ENCODE measurements at places on chromosomes 2 and 18.

DNA sequence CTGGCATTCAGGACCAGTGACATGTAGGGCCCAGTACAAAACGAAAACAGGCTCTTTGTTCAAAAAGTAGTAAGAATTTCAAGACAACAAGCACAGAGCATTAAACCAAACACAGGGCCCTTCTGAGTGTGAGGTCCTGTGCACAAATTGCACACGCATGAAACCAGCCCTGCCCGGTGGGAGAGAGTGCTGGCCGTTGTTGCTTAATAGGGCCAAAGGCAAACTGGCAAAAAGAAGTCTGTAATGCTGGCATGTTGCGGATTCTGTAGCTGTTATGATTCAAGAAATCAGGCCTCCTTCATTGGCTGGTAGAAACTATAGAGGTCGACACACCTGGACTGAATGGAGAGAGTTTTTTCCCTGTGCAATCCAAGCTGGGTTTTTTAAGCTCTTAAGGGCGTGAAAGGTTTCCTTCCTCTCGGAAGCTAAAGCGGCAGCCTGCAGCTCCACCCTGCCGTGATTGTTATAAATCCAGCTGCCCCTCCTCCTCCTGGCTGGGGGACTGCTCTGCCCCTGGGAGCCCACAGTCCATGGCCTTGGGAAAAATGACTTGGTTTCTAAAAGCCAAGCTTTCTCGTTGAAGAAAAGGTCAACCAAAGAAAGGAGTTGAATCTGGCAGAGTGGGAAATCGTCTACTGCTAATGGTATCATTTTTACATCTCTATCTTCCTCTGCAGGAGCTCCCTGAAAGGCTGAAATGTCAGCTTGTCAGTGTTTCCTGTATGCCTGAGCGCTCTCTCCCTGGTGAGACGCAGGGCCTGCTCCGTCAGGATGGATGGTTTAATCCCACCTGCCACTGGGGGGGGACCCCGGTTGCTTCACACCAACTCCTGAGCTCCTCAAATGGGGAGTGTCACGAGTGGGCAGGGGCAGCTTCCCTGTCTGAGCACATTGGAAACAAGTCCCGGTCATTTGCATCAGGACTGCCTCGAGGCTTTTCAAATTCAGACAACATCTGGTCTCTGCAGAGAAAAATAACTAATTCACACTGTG, 143.6 kb downstream of the ALPK2 start:
- peak; percentile 34 for DNase-seq

- DNase-seq = no peak
Measured at GRCh38 chr2:141381946-141382345, 748.9 kb downstream of the LRP1B start.

DNA sequence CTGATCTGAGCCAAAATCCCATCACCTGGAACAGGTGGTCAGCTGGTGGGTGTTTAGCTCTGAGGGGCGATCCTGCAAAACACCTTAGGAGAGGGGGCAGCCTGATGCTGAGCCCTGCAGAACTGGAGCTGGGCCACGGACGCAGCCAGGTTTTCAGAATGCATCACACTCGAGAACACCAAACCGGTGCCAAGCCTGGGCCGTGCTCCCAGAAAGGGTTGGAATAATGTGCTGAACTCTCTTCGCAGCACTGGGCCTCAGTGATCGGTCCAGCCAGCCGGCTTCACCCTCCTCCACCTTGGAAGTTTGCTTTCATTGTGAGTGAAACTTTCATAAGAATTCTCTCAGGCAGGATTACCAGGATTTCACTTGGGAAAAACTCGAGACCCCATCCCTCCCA, 56.5 kb upstream of the TTC39C start:
- no peak for DNase-seq

GRCh38 chr18:57437766-57438671, 2.8 kb downstream of the ONECUT2 start:
- peak; percentile 92 for DNase-seq

DNA sequence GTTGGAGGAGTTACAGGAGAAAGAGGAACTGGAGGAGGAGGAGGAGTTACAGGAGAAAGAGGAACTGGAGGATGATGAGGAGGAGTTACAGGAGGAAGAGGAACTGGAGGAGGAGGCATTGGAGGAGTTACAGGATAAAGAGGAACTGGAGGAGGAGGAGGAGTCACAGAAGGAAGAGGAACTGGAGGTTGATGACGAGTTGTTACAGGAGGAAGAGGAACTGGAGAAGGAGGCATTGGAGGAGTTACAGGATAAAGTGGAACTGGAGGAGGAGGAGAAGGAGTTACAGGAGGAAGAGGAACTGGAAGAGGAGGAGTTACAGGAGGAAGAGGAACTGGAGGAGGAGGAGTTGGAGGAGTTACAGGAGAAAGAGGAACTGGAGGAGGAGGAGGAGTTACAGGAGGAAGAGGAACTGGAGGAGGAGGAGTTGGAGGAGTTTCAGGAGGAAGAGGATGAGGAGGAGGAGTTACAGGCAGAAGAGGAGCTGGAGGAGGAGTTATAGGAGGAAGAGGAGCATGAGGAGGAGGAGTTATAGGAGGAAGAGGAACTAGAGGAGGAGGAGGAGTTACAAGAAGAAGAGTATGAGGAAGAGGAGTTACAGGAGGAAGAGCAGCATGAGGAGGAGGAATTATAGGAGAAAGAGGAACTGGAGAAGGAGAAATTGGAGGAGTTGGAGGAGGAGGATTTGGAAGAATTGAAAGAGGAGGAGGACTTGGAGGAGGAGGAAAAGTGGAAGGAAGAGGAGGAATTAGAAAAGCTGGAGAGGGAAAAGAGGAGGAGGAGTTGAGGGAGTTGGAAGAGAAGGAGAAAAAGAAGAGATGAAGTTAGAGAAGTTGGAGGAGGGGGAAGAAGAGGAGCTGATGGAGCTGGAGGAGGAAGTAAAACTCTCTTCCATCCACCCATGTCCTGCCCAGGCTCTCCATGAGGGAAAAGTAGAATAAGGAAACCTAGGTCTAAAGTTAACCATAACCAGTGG, 37.2 kb downstream of the CLASP1 start:
- no peak for DNase-seq

GRCh38 chr18:76428396-76429261, 66.4 kb downstream of the ZNF516 start:
- no peak for DNase-seq

- no peak for DNase-seq
Measured at GRCh38 chr2:205216580-205216979, 465.7 kb upstream of the NRP2 start.

DNA sequence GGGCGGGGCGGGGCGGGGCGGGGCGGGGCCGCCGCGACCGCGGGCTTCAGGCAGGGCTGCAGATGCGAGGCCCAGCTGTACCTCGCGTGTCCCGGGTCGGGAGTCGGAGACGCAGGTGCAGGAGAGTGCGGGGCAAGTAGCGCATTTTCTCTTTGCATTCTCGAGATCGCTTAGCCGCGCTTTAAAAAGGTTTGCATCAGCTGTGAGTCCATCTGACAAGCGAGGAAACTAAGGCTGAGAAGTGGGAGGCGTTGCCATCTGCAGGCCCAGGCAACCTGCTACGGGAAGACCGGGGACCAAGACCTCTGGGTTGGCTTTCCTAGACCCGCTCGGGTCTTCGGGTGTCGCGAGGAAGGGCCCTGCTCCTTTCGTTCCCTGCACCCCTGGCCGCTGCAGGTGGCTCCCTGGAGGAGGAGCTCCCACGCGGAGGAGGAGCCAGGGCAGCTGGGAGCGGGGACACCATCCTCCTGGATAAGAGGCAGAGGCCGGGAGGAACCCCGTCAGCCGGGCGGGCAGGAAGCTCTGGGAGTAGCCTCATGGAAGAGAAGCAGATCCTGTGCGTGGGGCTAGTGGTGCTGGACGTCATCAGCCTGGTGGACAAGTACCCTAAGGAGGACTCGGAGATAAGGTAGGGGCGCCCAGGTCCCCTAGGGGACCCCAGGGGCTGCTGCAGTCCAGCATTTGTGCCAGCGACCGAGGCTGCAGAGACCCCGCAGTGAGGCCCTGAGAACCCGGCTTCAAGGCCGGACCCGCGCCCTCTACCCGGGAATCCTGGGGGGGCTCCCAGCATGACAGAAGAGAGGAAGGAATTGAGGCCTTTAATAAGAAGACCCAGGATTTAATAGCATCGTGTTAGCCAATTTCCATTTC, at the start of gene KHK:
Gene KHK, plus strand, starts transcription at position 49 of the 870 bp plus-strand sequence. Its CDS starts 488 bp downstream, at position 537.
- DNase-seq = peak; percentile 67

DNA sequence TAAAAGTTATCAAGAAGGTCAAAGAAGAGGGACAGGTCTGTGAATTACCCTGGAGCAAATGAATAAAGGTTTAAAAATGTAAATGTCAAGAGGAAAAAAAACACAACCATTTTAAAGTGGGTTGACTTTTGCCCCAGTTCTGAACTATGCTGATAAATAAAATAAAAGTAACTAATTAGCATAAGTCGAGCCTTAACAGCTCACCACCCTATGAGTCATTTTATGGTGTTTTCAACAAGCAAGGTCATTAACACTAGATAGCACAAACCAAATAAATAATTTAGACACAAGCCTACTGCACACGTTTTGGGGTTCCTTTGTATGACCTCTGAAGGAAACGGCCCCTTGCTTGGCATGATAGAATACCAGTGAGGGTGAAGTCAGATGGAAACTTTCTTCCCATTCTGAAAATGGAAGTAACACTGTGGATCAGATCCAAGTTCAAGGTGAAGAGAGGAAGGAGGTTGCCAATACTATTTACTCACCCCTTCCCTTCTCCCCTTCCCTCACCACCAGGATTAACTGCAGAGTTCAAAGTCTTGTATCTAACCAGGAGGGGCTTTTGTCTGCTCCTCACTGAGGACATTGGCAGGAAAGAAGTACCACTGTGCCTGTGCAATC, 380.0 kb upstream of the ACVR2A start:
- DNase-seq = no peak

DNA sequence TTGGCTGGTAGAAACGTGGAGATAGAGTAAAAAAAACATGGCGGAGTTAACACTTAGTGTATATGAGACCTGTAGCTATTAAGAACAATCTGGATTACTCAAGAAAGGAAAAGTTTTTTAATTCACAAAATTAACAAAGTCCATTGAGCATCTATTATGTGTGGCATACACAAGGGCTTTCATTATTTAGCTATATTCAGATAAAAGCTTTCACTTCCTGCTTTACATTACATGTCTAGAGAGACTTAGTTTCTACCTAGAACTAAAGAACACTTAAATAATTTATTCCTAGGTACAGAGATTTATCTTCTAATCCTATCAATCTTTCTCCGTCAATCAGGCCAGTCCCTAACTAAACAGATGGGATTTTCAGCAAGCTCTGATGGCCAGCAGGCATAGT, 196.0 kb upstream of the SLC39A10 start:
- DNase-seq = no peak

DNA sequence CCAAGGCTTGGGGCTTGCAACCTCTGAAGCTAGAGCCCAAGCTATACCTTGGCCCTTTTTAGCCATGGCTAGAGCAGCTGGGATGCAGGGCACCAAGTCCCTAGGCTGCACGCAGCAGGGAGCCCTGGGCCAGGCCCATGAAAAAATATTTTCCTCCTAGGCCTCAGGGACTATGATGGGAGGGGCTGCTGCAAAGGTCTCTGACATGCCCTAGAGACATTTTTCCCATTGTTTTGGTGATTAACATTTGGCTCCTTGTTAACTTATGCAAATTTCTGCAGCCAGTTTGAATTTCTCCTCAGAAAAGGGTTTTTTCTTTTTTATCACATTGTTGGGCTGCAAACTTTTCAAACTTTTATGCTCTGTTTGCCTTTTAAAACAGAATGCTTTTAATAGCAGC, 56.9 kb upstream of the LHCGR start:
- DNase-seq = peak; percentile 44

Measured in WTC11 (cell line).